ENCODE measurements at places on chromosomes 6 and 20. TPM values are rescaled to one million over a fixed set of nuclear protein-coding genes. Genes with fewer than 3 reads are reported as not detected.

The GATA5 gene
- total RNA-seq = not detected

The EFCAB8 gene
- under 0.01 TPM for total RNA-seq

The MOCS3 gene
- 11.2 TPM for total RNA-seq

The KCNK5 gene
- not detected for total RNA-seq

The CFAP61 gene
- total RNA-seq = 0.12 TPM

The GJA10 gene
- total RNA-seq = not detected

The GPR6 gene
- not detected for total RNA-seq

The PTCRA gene
- total RNA-seq = not detected

The TMEM244 gene
- total RNA-seq = not detected

The GJE1 gene
- total RNA-seq = not detected

The NKX2-2 gene
- total RNA-seq = not detected

The LY6G6C gene
- total RNA-seq = not detected

The BCL2L1 gene
- total RNA-seq = 77.1 TPM

The PLEKHG1 gene
- total RNA-seq = 0.81 TPM

The TNNC2 gene
- total RNA-seq = not detected

The KIF25 gene
- total RNA-seq = 0.32 TPM

The C6orf132 gene
- 2.6 TPM for total RNA-seq

The IMPG1 gene
- not detected for total RNA-seq

The SLC32A1 gene
- not detected for total RNA-seq

The PGBD1 gene
- 7.0 TPM for total RNA-seq

The SMOC2 gene
- not detected for total RNA-seq

The DNMT3B gene
- 1.7 TPM for total RNA-seq

The CST7 gene
- not detected for total RNA-seq

The ADAM33 gene
- total RNA-seq = 229 TPM

The TRIM31 gene
- not detected for total RNA-seq

The HLA-F gene
- total RNA-seq = 13.7 TPM

The FHL5 gene
- total RNA-seq = not detected

The TNXB gene
- total RNA-seq = 4.1 TPM

The SASH1 gene
- 103 TPM for total RNA-seq

The OVOL2 gene
- not detected for total RNA-seq

The EBF4 gene
- total RNA-seq = 0.73 TPM

The PGC gene
- total RNA-seq = not detected

The ATRN gene
- 47.5 TPM for total RNA-seq

The DEFB132 gene
- not detected for total RNA-seq

The B3GAT2 gene
- not detected for total RNA-seq

The SLC25A27 gene
- total RNA-seq = 8.4 TPM

The MCCD1 gene
- total RNA-seq = not detected

The TRDN gene
- not detected for total RNA-seq

The PRDM1 gene
- 16.2 TPM for total RNA-seq

The SPAG4 gene
- total RNA-seq = 2.1 TPM

The GGTLC1 gene
- total RNA-seq = not detected

The TNFRSF6B gene
- 8.0 TPM for total RNA-seq
